ENCODE measurements at places on chromosomes 4 and X.

GRCh38 chrX:72094894-72095293, 36.8 kb downstream of the RTL5 start:
- DNase-seq: no peak

DNA sequence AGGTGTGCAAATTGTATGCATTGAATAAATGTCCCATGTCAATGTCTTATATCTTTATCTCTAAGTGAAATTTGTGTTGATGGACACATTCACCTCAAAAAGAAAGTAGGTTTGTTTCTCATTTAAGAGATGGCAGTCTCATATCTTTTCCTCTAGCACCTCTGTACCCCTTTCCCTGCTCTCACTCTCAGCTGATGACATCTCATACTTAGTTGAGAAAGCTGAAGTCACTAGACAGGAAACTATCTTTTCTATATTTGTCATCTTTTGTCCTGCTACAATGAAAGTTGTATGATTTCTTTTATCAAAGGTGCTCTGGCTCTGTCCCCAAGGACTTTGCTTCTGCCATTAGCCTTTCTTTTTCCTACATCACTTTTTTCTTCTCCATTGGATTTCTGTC, 84.0 kb upstream of the GRPR start:
- no peak for DNase-seq

- DNase-seq: no peak
Measured at GRCh38 chr4:108272046-108272445, 103.3 kb upstream of the LEF1 start.

DNA sequence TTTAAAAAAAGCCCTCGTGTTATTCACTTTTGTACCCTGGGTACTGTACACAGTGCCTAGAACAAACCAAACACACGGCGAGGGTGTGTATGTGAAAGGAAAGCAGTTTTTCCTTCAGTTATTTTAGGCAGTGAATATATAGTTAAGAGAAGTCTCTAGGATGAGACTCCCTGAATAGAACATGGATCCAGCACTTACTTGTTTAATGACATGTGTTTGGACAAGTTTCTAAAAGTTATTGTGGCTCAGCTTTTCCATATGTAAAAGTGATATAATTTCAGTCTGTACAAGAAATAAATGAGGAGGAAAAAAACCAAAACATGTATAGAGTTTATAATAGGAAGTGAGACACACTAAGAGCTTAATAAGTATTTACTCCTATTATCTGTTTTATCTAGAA, 273.2 kb downstream of the ADGRL3 start:
- DNase-seq: no peak

DNA sequence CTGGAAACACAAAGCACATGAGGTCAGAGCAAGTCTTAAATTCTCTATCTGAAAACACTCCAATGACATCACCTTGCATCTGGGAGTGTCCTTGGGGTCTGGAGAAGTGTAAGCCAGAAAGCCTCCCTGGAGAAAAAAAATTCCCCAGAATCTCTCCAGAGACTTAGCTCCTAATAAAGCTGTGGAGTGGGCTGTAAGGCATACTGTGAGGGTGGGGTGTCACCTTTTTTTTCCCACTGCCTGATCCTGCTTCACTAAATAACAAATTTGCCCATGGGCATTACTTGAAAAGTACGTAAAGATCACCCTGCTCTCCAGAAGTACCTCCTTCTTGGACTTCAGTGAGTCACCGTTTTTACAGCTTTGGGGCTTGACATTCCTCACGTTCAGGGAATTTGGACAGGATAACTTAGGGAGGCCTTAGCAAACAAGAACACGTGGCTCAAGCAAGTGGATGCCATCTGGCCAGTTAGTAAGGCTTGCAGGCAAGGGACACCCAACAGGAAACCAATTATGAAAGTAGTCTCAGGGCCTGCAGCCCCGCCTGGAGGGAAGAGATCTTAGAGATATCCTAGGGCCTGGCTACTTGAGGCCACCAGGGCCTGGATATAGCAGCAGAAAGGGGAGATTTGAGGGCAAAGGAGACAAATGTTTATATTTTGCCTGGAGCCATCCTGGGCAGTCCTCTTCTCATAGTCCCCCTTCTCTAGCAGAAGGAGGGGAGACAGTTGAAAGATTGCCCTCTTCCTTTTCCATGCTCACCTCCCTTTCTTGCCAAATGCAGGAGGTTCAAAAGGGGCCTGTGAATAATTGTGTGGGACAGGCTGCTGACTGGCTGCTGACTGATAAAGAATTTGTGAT, 60.1 kb upstream of the PLAC1 start:
- DNase-seq: no peak

DNA sequence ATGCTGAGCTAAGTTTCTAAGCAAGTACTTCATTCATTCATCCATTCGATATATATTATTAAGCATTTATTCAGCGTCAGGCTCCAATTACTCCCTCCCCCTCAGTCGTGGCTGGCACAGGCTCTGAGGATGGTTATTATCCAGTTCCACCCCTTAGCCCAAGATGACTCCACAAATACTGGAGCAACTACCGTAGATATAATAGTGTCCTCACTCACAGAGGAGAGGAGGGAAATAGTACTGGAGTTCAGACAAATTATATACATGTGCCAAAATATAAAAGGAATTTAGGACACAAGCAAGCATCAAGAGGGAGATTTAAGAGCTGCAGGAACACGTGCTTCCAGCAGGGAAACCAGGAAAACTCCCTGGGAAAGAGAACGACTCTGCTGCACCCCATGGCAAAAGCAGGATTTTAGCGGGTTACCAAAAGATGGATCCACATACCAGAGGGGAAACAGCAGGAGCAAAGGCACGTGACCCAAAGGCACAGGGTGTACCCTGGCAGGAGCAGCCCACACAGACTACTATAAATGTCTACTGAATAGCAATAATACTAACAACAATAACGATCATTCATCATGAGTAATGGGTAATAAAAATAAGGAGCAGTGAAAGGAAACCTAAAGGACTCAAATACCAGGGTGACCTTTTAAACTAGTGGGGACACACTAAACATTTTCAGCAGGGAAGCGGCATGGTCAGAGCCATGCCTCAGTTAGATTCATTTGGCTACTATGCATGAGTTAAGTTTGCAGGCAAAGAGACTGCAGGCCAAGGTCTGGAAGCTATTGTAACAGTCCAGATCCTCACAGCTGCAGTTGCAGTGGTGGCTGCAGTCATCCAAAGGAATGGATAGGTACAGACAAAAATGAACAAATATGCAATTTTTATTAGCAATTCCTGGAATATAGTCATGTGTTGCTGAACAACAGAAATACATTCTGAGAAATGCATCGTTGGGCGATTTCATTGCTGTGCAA, 153.7 kb downstream of the APBB2 start:
- no peak for DNase-seq

DNA sequence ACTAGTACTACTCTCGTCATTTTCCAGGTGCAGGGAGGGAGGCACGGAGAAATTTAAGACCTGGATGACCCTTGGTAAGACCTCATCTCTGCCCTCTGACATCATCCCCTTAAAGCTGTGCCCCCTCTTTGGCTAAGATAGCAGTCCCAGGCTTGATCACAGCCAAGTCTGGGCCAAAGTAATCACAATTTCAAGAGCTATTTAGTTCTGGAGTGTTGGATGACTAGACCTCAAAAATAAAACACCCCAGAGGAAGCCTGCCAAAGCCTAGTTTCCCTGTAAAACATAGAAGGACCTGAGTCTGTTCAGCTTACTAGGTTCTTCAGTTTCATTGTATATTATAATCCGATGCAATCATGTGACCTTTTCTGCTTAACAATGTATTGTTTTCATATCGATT, 144.6 kb upstream of the ARHGEF9 start:
- DNase-seq: no peak

- no peak for DNase-seq
Measured at GRCh38 chrX:10341309-10341708, 184.5 kb downstream of the CLCN4 start.

GRCh38 chr4:183132081-183132480, 33.0 kb downstream of the WWC2 start:
- DNase-seq: no peak

- DNase-seq: no peak
Measured at GRCh38 chr4:73750730-73751129, 10.4 kb downstream of the CXCL8 start.

DNA sequence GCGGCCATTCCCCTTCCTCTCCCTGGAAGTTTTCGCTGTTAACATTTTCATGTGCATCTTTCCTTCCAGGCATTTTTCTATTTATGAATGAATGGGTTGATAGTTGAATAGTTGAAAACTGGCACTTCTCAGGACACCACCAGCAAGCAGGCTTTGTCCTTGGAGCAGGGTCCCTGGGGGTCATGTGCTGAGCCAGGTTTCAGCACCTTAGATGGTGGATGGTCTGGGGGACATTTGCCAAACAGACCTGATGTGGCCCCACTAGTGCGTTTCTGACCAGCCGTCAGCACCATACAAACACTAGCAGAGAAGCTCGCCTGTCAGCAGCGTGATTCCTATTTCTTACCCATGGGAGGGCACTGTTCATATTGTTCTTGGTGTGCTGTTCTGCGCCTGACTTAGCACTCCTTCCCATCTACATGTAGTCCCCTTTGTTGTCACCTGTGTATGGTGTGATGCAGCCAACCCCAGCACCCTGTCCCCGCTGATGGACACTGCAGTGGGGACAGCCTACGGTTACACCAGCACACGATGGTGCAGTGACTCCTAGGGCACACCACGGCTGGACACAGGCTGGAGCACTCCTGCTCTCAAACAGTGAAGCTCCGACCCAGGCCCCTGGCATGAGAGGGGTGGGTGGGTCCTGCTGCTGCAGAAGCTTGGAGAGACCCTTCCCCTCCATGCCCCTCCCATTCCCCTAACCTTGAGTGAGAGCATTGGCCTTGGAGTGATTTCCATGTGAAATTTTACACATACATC, 27.2 kb upstream of the WFS1 start:
- no peak for DNase-seq

- DNase-seq: no peak
Measured at GRCh38 chr4:37858872-37859271, 32.0 kb upstream of the TBC1D1 start.

- DNase-seq: no peak
Measured at GRCh38 chr4:11611868-11612267, 183.2 kb upstream of the HS3ST1 start.

GRCh38 chrX:114999906-115000305, 17.5 kb downstream of the IL13RA2 start:
- DNase-seq: no peak

DNA sequence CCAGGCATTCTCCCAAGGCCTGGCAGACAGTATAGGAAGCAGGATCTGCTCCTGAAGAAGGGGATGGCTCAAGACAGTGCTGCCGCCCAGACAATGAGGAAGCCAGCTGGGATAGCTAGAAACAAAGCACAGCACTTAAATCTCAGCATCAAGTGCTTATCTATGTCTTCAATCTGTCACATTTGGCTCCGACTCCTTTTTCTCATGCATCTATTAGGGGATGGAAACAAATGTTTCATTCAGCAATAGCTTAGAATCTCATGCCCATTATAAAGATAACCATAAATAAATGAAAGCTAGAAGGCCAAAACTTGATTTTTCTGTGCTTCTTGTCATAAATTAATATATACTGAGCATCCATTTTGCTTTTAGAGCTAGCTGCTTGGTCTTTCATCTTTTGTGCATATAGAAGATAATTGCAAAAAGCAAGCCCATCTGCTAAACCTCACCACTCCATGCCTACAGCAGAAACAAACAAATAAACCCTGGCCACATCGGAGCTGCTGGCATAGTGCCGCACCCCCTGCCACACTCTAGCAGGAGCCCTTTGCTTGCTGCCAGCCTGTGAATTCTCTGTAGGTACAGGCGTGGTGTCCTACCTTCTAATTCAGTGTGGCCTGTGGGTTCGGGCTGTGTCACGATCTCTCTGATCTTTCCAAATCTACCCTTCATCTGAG, 75.9 kb downstream of the AASDH start:
- no peak for DNase-seq

GRCh38 chr4:137957806-137958205, 284.3 kb downstream of the SLC7A11 start:
- DNase-seq: no peak

DNA sequence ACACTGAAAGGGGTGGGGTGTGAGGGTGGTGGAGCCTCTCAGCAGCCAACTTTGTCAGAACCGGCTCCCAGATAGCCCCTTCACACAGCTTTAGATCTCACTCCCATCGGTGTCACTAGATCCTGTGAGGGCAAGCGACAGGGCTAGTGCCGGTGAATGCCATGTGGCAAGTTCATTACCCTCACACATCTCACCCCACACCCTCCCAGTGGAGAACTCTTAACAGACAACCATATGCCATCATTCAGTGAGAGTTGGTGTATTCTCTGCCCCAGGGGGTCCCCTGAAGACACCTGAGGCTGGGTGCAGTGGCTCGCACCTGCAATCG, 15.3 kb downstream of the SEPTIN6 start:
- DNase-seq: no peak

DNA sequence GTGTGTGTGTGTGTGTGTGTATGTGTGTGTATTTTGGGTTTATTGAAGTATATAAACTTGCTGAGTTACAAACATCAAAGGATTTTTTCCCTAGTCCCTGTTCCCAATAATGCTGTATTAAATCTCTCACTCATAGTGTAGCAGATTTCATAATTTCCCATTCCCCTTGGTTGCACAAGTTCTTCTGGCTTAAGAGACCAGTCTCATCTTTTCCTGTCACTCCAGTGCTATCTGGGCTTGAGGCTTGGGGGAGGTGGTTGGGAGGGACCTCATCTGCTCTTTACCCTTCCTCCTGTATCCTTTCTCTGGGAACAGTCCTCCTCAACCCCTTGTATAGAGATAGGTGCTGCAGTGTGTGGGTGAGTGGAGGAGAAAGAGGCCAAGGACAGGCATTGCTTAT, 285.4 kb upstream of the BOD1L1 start:
- no peak for DNase-seq

DNA sequence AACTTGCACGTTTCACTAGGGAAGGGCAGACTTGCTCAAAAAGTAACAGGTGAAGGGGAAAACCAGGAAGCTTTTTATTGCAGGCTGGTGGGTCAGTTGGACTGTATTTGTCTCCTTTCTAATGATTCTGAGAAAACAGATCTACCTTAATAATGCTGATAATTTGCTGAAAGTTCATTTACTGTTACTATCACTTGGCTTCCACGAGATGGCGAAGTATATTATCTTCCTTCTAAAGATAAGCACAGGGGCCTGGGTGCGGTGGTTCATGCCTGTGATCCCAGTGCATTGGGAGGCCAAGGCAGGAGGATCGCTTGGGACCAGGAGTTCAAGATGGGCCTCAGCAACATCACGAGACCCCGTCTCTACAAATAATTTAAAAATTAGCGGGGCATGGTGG, 16.4 kb downstream of the CCKAR start:
- no peak for DNase-seq

- no peak for DNase-seq
Measured at GRCh38 chr4:110265001-110265400, 66.6 kb upstream of the ELOVL6 start.
